AML-193 (cell line): ENCODE measurements at places on chromosomes 7 and 10.

- peak; percentile 59 for DNase-seq
Measured at GRCh38 chr7:128135515-128136214, 104.4 kb upstream of the LRRC4 start.

DNA sequence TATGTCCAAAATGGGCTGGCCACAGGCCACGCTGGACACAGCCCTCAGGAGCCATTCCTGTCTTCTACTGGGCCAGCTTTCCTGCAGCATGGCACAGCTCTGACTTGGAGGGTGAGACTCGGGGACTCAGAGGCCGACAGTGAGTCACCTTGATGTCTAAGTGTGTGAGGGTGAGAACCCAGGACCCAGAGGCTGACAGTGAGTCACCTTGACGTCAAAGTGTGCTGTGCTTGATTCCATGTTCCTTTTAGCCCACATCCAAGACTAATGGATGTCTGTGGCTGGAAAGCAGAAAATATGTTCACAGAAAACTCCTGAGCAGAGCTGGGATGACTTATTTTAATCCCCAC, 6.0 kb upstream of the FAM170B start:
- DNase-seq = no peak

GRCh38 chr7:50446542-50446960, 3.6 kb downstream of the FIGNL1 start:
- no peak for DNase-seq

DNA sequence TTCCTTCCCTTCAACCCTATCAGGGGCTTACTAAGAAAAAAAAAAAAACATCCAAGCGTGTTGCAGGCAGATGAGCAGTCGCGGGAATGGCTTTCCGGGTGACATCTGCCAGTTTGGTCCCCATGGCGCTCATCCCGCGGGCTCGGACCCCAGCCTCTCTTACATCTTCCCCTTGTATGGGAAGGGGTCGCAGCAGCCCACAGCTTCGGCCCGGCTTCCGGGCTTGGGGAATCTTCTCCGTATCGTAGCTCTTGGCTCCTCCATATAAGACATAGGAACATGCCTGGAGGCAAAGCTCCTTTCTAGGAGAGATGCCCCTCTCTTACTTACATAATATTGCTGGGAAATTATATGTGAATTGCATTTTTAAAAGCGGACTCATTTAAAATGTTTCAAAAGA, 99.5 kb downstream of the CUX1 start:
- no peak for DNase-seq

GRCh38 chr10:109838592-109839244, 84.6 kb downstream of the XPNPEP1 start:
- DNase-seq = no peak

- peak; percentile 90 for DNase-seq
Measured at GRCh38 chr7:36723951-36724664, at the start of gene AOAH. Gene AOAH, minus strand, starts transcription at chr7:36724494. Its CDS starts 346 bp downstream, at chr7:36724148.

DNA sequence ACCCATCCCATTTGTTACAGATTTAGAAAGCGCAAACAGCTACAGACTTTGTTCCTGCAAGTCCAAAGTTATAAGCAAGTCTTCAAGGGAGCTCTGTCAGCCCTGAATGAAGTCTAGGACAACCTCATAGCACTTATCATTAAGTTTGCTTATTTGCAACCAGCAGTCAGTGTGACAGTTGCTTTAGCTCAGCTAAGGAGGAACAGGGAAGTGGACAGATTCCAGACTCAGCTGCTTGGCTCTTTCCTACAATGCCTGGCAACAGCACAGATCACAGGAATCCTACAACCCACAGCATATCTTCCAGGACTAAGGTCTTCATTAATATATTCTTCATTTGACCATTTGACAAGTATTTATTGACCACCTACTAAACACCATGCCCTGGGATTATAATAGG, 17.4 kb upstream of the KIF5B start:
- no peak for DNase-seq

DNA sequence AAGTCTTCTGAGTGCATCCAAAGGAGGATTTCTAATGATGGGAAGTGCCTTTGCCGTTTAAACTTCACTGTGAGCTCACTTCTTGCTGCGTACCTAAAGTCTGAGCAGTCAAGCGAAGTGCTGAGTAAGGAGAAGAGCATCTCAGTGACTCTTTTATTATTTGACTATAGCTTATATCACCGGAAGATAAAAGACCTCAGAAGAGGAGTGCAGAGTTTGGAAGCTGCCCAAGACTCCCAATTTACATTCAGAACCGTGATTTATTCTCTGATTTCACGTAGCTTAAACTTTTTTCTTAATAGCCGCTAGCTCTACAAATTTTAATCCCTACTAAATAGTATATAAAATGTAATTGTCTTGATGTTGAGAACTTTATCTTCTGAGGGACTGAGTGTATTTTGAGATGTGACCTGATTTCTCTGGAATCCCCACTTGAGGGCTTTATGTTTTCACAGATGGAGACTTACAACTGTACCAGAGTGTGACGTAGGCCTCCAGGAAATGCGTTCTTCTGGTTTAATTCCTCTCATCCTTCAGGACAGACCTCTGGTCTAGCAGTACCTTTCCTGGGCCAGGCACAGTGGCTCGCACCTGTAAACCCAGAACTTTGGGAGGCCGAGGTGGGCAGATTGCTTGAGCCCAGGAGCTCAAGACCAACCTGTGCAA, 51.1 kb downstream of the CAMK1D start:
- DNase-seq = no peak

- no peak for DNase-seq
Measured at GRCh38 chr7:963236-964078, 9.0 kb upstream of the ADAP1 start.

DNA sequence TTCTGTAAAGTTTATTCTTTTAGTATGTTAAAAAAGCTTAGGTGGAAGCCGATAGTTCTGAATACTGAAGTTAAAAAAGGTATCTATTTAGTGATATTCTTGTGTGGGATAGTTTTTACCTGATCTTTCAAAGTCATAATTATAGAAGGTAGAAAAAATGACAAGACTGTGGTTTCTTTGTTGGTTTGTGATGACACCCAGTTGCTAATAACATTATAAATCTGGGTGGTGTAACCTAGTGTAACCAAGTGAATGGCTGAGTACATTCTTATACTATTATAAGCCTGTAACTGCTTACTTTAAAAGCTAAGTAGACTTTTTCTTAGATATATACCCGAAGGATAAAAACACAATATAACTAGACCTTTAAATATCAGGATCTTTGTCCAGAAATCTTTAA, 2.3 kb downstream of the CDK13 start:
- peak; percentile 25 for DNase-seq

GRCh38 chr10:124867304-124867703, 65.7 kb downstream of the ABRAXAS2 start:
- no peak for DNase-seq

- no peak for DNase-seq
Measured at GRCh38 chr10:48602401-48603135, 2.3 kb downstream of the ARHGAP22 start.

- DNase-seq = no peak
Measured at GRCh38 chr7:157679607-157680006, 342.8 kb downstream of the DNAJB6 start.

- DNase-seq = no peak
Measured at GRCh38 chr10:6025683-6026255, 36.4 kb downstream of the IL2RA start.

GRCh38 chr10:70699659-70700174, 27.4 kb downstream of the ADAMTS14 start:
- no peak for DNase-seq

GRCh38 chr10:108521827-108522492, 1357.5 kb upstream of the SORCS1 start:
- no peak for DNase-seq

GRCh38 chr7:144474363-144474762, 70.9 kb upstream of the NOBOX start:
- no peak for DNase-seq

DNA sequence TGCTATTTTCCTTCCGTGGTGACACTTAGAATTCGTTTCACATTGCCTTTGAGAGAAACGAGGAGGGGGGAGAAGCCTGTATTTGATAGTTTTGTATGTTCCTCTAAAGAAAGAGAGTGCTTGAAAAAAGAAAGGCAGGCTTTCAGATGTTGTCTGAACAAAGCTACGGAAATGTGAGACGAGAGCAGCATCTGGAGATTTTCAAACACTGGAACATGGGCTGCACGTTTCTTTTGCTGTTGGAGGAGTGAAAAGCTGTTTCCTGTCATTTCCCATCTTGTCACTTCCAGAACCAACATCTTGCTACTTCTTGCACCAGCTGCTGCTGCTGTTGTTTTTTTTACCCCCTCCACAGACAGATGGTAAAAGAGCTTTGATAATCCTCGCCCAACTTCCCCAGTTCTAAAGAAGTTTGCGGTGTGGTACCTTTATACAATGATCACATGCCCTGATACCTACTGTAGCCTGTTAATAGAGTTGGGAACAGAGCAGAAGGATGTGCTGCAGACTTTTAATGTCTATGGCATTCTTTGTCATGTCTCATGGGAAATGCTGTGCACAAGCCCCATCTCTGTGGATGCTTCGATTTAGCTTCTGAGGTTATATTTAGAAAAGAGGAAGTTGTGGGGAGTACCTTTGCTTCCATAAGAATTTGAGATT, 408.1 kb downstream of the AUTS2 start:
- peak; percentile 55 for DNase-seq

GRCh38 chr10:22476601-22477321, 131.5 kb downstream of the SPAG6 start:
- no peak for DNase-seq

- DNase-seq = no peak
Measured at GRCh38 chr7:106462914-106463482, 178.2 kb upstream of the NAMPT start.

GRCh38 chr7:120554960-120555571, 282.1 kb downstream of the KCND2 start:
- DNase-seq = peak; percentile 29

GRCh38 chr7:131927770-131928423, 371.5 kb upstream of the PODXL start:
- no peak for DNase-seq

GRCh38 chr7:139292821-139293220, 48.3 kb upstream of the FMC1 start:
- DNase-seq = no peak

DNA sequence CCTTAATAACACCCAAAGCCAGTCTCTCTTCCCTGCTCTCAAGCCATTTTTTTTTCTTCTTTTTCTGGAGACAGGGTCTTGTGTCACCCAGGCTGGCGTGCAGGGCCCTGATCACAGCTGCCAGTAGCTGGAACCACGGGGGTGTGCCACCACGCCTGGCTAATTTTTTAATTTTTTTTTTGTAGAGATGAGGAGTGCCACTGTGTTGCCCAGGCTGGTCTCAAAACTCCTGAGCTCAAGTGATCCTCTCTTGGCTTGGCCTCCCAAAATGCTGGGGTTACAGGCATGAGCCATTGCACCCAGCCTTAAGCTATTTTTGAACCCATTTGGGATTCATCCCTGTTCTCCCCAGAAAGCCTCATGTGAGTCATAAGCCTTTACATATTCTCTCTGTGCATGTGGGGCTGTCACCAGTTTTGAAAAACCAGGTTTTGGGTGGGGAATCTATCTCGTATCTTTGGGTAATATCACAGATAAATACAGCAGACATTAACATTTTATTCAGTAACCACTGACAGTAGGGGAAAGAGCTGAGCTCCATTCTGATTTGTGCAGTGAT, 15.5 kb downstream of the ZNF487 start:
- DNase-seq = no peak

GRCh38 chr10:30114881-30115625, 55.7 kb upstream of the JCAD start:
- DNase-seq = no peak

DNA sequence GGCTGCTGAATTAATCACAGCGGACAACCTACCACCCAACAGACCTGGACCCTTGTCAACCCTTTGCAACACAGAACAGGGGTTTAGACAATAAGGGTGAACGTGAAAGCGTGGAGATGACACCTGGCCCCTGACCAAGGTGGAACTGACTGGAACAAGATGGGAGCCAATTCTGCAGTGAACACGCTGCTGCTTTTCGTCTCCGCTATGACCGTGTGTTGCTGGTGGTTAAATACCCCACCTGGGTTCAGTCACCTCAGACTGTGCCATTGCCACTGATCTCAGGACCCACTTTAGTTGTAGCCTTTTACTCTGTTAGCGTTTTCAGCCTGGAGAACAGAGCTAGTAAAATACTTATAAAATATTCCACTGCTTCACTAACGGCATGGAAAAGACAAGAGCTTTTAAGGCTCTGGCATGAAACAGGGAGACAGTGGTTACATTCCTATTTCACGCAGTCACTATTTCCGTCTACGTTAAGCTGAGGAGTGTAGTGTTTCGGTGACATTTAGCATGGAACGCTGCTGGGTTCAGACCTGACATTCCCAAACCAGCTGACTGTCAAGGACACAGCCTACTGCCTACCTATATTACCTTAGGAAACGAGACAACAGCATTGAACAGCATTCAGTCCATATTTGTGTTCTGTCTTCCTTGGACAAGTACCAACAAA, 119.5 kb upstream of the PRSS1 start:
- no peak for DNase-seq

GRCh38 chr10:128929131-128929530, 537.9 kb upstream of the MGMT start:
- no peak for DNase-seq

DNA sequence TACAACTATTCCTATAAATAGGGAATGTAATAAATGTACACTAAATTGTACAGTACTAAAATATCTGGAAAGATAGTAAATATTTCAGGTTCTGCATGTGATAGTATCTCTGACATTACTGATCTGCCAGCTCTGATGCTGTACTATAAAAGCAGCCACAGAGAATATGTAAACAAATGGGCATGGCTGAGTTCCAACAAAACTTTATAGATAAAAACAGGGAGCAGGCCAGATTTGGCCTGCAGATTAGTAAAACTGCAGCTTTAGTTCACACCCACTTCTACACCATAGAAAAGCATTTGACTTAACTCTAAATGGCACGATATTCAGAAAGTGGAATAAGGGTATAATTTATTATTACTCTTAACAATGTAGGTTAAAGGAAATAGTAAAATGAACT, 18.8 kb upstream of the TLL2 start:
- no peak for DNase-seq

DNA sequence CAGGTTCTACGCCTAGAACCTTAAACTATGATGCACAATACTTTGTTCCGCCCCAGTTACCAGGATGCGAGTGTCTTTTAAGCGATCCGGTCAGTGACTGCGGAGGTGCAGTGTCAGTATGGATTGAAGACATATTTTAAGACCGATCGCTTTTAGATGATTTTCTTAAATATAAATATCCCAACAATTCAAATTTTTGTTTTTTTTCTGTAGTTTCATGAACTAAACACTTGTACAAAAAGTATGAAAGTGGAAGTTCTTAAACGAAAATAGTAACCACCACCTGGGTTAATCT, 835 bp downstream of the COMMD3 start:
- DNase-seq = no peak

DNA sequence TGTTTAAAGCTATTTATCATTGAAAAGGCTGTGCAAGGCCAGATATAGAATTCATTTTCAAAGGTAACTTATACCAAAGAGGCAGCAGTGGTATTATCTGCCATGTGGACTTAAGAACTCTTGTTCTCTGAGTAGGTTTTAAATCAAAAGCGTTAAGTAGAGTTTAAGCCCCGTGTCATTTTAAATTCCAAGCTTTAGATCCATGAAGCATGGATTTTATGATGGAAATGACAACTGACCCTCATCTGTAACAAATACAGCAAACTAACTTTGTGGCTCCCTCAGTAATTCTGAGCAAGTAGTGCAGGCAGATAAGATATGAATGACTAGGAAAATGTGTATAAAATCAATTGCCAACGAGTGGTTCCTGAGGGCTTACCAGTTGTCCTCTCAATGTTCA, 247.0 kb downstream of the WDR11 start:
- DNase-seq = no peak

GRCh38 chr10:10915215-10915614, 102.5 kb upstream of the CELF2 start:
- no peak for DNase-seq

- no peak for DNase-seq
Measured at GRCh38 chr10:17527514-17528146, 73.2 kb upstream of the ST8SIA6 start.
